ENCODE measurements at places on chromosomes 16 and 17.
A peak's percentile ranks its signal among the peaks of the same experiment; 100 is the strongest.

DNA sequence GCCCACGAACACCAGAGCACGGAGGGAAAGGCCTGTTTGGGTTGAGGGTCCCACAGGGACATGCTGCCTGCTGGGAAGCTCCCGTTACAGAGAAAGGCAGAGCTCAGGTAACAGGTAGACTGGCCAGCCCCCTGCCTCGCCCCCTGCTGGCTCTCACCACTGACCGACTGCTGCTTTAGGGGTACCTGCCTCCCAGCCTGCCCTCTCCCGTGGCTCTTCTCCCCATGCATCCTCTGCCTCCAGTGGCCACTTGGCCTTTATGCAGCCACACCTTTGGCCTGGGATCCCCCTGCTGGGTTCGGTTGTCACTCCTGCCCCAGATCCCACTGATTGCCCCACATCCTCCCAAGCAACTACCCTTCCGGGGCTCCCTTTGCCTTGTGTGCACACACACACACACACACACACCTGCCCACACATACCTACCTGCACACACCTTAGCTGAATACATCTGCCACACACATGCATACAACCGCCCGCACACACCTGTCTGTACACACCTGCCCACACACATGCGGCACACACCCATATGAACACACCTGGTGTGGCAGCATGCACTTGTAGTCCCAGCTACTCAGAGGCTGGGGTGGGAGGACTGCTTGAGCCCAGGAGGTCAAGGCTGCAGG is 7.1 kb downstream of the MCRIP1 start:
- DNase-seq: no peak

DNA sequence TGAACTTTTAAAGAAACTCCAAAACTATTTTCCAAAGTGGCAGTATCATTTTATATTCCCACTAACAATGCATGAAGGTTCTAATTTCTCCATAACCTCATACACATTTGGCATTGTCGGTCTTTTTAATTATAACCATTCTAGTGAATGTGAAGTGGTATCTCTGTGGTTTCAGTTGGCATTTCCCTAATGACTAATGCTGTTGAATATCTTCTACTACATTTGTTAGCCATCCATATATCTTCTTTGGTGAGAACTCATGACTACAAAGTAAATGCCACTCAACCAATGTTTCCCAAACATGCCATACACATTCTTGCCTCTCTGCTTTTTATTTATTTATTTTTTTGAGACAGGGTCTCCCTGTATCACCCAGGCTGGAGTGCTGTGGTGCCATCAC is 31.7 kb upstream of the TAOK1 start:
- no peak for DNase-seq

GRCh38 chr17:58331815-58332777 is 3.5 kb upstream of the TSPOAP1 start:
- no peak for DNase-seq

GRCh38 chr17:9432934-9433421 is 142.6 kb downstream of the STX8 start:
- DNase-seq: no peak

GRCh38 chr17:58215685-58216084 is 3.4 kb downstream of the MKS1 start:
- no peak for DNase-seq

DNA sequence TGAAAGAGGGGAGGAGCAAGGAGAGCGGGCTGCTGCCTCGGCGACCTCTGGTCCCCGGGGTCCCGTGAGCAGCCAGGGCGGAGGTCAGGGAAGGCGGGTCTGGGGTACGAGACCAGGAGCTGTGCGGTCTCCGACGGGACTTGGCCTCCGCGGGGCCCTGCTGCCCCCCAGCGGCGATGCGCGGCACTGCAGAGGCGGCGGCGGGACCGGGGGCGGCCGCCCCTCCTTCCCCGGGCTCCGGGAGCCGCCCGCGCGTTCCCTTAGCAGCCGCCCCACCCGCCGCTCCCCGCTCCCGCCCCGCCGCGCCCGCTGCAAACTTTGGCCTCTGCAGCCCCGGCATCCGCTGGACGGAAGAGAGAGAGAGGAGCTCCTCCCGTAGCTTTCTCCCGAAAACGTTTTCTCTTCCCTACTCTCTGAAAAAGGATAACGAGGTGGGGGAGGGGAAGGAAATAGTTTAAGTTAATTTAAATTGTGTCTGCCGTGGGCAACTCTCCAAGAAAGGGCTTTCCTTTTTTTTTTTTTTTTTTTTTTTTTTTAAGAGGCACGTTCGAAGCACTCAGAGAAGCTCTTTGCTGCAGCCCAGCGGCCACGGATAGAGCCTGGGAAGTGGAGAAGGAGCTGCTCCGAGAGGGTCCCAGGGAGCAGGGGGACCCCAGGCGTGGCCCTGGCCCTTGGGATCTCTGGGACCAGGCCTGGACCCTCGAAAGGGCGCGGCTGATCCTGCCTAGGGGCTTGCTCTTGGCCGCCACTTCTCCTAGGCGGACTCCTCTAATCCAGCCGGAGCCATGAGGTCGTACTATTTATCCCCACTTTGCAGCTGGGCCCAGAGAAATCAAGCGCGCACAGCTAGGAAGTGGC is 43.2 kb downstream of the C16orf82 start:
- DNase-seq: peak; percentile 2

DNA sequence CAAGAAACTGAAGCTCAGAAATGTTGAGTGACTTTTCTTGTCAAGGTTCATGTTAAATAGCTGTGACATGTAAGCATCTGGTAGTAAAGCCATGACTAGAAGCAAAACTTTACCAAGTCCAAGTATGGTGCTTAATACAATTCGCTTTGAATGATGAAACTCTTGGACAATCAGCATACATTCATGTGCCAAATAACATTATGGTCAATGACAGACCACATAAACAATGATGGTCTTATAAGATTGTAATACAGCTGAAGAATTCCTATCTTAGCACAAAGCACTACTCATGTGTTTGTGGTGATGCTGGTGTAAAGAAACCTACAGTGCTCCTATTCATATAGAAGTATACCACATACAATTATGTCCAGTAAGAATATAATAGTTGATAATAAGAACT is 97.1 kb upstream of the RPRML start:
- DNase-seq: no peak

GRCh38 chr16:85134789-85135142 is 22.5 kb upstream of the CIBAR2 start:
- no peak for DNase-seq

GRCh38 chr16:4664538-4665418 is 28.6 kb upstream of the NUDT16L1 start:
- no peak for DNase-seq

DNA sequence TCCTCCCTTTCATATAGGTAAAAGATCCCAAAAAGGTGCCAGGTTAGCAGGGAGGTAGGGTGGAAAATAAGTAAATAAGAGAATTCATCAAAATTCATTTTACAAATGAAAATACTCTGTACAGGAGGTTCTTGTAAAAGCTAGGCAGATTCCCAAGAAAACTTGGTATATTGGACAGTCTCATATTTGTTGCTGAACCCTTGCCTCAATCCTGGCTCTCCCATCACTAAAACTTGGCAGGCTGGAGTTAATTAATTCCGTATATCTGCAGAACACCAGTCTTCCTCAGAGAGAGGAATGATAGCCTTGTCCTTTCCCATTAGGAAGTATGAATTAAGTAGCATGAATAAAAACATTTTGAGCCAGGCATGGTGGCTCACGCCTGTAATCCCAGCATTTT is 66.2 kb upstream of the MTMR4 start:
- no peak for DNase-seq

DNA sequence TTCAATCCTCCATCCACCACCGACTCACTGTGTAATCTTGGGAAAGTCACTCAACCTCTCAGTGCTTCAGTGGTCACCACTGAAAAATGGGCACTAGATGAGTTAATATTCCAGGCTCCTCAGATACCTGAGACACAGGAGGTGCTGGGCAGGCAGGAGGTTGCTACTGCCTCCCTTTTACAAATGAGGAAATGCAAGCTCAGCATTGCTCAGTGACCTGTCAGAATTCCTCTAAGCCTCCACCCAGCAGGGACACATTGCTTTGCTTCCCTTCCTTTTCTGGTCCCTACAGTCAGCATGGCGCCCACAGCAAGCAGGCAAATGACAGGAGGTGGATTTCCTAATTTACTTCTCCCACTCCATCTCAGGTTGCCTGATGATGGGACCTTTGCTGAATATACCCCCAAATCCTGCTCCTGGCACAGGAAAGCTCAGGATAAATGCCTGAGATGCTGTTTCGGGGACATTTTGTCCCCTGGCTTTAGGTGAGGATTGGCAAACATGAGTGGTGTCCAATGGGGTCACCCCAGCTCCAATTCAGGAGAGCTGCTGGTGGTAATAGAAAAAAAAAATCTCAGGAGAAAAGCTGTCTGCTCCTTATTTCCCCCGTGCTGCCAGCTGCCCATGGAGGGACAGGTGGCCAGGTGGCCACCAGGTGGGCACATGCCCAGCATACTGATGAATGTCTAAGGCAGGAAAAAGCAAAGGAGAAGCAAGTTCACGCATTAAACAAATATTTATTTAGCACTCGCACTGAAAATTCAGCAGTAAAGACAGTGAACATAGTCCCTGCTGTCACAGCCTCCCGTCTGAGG is 5.0 kb upstream of the KRT13 start:
- DNase-seq: no peak

GRCh38 chr16:47644661-47645060 is 183.5 kb downstream of the PHKB start:
- DNase-seq: no peak

- DNase-seq: no peak
Measured at GRCh38 chr17:74339537-74340195, 13.6 kb downstream of the KIF19 start.

DNA sequence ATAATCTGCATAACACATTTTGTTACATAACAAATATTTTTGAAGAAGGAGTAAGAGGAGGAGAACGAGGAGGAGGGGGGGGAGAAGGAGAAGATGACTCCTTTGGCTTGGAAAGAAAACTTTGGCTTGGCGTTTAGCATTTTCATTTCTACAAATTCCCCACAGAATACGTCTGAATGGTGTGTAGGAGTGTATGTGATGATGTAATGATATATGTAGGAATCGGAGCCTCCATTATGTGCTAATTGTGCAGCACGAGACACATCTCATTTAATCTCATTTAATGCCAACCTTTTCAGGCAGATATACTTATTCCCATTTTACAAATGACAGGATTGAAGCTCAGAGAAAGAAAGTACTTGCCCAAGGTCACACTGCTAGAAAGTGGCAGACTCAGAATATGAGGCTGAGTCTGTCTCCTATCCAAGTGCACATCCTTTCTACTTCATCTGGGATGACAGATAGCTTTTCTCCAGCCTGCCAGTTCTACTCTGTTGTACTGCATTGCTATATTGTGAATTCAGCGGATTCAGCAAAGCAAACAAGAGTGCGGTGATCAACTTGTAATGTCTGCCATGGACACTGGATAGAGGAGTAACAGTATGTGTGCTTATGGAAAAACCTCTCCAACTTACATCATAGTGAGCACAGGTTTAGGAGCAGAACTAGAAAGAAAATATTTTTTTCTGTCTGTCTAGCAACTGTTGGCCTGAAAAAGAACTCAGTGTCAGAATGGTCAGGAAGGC is 10.4 kb upstream of the SLC47A2 start:
- DNase-seq: no peak

All from HS-27A (cell line).